ENCODE measurements at places on chromosomes 11 and 22.

DNA sequence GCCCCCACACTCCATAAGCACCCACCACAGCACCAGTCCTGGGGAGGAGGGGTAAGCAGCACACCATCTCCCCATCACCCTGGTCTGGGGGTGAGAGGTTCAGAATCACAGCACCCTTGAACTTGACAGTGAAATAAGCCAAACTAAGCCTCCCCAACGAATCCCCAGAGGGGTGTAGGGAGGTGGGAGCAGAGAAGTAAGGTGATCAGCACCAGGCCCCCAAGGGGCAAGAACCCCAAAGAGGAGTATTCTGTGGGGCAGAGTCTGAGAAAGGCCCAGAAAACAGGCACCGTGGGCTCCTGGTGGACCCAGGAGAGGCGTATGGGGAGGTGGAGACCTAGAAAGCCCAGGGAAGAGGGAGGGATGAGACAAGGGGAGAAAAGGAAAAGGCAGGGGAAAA, 30.9 kb downstream of the ARAP1 start:
- DNase-seq = no peak

DNA sequence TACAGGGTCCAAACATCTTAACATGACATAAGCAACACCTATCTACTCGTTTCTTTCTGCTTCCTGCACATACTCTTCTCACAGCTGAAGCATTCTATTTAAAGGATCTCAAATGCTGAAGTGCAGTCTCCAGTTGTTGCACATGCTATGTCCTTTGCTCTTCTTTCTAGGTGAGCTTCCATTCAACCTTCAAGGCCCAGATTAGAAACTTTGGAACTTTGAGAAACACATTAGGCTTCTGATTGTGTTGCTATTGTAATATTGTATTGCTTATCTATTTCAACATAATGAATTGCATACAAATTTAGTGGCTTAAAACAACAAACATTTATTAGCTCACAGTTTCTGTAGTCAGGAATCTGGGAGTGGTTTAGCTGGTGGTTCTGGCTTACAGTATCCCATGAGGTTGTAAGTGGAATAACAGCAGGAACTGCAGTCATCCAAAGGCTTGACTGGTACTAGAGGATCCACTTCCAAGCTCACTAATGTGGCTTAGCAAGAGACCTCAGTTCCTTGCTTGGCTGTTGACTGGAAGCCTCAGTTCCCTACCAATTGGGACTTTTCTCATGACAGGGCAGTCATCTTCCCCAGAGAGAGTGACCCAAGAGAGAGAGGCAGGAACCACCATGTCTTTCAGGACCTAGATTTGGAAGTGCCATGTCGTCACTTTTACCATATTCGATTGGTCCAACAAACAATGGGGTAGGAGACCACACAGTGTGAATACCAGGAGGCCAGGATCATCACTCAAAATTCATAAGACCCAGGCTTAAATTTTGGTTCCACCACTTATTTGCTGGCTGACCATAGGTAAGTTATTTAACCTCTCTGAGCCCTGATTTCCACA, 27.2 kb upstream of the RASSF10 start:
- DNase-seq = no peak

DNA sequence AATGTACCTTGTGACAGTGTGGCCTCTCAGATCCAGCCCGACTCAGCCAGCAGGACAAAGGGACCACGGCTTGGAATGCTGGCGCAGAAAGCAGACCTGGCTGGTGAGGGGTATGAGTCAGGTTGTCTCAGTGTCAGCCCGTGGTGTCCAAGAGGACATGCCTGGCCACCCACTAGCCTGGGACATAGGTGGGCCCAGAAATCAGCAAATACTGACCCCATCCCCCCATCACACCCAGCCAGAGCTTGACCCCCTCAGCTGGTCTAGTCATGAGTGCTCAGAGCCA, 4.5 kb downstream of the BANF1 start:
- DNase-seq = no peak

DNA sequence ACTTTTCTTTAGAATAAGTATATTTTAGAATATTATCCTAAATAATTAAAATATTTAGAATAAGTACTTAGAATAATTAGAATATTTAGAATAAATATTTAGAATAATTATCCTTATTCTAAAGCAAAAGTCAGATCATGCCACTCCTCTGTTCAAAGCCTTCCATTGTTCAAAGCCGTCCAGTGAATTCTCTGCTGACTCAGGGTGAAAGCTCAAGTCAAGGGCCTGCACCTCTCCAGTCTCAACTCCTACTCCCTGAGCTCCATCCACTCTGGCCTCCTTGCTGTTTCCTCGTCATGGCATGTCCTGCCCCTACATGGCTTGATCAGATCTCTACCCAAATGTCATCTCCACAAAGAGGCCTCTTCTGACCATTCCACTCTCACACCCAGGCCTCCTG, 30.0 kb downstream of the PLEKHA7 start:
- DNase-seq = no peak

DNA sequence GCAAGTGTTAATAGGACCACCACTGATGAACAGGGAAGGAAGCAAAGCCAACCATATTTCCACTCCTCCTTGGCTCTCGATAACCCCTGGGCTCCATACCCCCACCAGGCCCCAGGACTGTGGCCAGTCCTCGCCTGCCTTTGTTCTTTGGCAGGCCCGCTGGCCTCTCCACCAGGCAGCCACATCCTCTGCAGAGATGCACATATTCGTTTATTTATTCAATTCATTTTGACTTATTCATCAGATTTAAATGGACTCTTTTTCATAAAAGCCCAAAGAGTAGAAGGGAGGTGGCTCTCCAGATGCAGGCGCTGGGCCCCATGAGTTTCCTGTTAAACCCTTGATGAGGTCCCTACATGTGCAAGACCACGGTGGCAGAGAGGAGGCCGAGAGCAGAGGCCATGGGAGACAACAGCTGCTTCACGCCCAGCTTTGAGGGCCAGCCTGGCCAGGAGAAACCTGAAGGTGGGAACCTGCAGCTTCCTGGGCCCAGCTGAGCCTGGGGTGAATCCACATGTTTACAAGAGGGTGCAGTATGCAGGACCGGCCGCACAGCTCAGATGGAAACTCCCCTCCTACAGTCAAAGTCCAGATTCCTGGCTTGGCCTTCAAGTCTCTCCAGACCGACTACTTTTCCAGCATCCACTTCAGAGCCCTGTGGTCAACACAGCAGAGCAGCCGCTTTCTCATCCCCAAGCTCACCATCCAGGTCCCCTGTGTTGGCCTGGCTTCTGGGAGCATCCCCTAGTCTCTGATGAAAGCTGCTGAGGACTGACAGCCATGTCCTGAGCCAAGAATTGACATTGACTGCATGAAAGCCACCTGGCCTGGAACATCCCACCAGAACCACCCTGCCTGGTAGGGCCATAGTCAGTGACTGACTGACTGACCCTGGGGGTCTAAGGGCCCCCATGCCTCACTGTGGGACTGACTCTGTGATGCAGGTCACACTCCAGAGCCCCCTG, 39.7 kb upstream of the CCND1 start:
- no peak for DNase-seq

DNA sequence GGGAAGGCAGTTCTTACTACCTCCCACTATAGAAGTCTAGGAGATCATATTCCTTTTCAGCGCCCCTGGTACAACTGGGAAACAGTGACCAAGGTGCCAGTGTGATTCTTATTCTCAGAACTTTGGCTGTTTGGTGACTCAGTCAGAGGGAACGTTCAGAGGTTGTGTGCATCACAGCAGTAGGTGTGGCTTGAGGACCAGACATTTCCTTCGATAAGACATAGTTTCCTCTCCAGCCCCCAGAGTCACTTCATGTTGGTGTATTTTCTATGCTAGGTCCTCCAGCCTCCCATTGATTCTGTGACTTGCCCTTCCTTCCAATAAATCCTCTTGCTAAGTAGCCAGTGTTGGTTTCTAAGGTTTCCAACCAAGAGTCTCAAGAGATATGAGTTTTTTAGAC, 171.9 kb upstream of the MPPED2 start:
- DNase-seq = no peak

DNA sequence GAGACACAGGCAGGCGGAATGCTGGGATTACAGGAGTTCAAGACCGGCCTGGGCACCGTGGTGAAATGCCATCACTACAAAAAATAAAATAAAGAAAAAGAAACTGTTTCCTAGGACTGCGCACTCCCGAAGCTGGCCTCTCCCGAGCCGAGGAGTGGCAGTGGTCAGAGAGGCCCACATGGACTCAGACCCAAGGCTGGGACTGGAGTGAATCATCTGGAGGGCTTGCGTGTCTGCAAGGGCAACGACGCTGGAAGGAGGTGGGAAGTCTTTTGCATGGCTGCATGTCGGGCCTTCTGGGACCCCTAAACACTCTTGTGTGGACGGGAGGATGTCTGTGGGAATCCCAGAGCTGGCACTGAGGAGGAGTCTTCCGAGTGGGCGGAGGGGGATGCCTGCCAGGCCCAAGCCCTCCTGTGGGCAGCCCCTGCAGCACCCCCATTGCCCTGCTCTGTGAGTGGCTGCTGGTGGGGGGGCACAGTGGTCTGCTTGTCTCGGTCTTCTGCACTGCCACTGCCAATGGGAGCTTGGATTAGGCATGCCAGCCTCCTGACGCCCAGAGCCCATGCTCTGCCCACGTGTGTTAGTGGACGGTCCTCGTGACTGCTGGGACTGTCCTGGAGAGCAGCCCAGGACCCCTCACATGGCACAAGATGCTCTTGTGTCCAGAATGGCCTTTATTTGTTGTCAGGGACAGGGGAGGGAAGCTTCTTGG, 1.8 kb upstream of the AP2A2 start:
- no peak for DNase-seq

DNA sequence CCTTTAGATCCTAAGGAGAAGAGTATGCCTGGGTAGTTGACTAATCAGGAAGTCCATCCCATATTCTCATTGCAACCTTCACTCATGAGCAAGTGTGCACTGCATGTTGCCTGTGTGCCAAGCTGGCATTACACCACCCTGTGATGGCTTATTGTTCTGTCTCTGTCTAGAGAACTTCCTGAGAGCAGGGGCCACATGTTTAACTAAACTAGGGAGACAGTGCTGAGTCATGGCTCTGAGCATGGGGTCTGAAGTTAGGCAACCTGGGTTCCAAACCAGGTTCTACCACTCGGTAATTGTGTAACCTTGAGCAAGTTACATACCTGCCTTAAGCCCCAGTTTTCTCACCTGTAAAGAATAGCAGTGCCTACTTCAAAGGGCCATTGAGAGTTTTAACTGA, 39.6 kb downstream of the CSNK2A3 start:
- DNase-seq = no peak

- no peak for DNase-seq
Measured at GRCh38 chr11:1948389-1948788, 1.3 kb downstream of the MRPL23 start.

- DNase-seq = no peak
Measured at GRCh38 chr11:134409552-134410429, 2.3 kb downstream of the B3GAT1 start.

DNA sequence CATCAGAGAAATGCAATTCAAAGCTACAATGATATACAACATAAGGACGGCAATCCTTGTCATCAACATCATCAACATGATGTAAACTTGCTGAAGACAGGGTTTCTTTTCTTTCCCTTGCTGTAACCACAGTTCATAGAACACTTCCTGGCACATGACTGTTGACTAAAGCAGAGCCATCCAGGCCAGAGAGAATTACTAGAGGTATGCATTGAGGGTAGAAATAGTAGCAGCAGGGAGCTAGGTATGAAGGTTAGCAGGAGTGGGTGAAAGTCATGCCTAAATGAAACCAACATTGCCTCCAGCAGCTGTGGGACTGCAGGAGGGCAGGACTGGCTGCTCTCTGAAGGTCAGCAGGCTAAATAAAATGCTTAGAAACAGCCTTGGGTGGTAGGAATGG, 103.7 kb downstream of the LRRC32 start:
- DNase-seq = no peak

DNA sequence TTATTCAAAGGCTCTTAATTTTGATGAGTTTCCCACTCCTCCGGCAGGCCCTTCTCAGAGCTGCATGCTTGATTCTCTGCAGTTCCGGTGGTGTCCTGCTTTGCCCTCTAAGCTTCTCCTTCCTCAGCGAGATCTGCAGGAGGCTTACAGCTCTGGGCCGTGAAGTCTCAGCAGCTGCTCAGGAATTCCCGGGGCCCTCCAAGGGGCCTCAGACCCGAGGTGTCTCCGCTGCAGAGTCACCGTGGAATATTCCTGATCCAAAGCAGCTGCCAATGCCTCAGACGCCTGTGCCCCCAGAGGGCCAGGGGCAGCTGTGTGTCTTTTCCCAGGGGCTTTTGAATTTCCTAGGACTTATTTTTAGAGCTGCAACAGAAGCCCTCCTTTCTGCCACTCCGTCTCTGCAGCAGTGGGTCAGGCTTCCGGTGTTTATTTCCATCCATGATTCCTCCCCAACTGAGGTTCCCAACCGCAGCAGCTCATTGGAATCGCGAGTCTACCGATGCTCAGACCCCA, 37.2 kb downstream of the RPS6KA4 start:
- DNase-seq = no peak

GRCh38 chr11:126265811-126266210, 2.9 kb downstream of the SRPRA start:
- no peak for DNase-seq

DNA sequence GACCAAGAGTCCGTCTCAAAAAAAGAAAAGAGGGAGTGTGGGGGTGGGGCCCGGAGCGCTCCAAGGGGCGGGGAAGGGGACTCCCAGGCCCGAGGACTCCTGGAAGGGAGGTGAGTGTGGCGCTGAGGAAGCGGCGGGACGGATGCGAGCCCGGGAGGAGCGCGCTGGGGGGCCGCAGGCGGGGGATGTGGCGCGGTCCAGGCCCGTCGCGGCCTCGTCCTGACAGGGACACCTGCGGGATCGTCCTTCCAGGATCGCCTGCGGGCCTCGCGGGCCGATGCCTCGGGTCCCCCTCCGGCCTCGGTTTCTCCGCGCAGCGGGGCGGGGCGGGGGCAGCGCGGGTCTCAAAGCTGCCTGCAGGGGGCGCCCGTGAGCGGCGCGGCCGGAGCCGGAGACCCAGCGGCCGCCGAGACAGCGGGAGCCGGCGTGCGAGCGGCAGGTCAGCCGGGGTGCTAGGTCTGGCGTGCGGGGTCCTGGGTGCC, 3.8 kb upstream of the ADORA2A start:
- peak; percentile 60 for DNase-seq

- DNase-seq = no peak
Measured at GRCh38 chr11:68551223-68551622, 90.7 kb downstream of the PPP6R3 start.

- no peak for DNase-seq
Measured at GRCh38 chr22:44120314-44120704, 60.4 kb upstream of the PARVG start.

DNA sequence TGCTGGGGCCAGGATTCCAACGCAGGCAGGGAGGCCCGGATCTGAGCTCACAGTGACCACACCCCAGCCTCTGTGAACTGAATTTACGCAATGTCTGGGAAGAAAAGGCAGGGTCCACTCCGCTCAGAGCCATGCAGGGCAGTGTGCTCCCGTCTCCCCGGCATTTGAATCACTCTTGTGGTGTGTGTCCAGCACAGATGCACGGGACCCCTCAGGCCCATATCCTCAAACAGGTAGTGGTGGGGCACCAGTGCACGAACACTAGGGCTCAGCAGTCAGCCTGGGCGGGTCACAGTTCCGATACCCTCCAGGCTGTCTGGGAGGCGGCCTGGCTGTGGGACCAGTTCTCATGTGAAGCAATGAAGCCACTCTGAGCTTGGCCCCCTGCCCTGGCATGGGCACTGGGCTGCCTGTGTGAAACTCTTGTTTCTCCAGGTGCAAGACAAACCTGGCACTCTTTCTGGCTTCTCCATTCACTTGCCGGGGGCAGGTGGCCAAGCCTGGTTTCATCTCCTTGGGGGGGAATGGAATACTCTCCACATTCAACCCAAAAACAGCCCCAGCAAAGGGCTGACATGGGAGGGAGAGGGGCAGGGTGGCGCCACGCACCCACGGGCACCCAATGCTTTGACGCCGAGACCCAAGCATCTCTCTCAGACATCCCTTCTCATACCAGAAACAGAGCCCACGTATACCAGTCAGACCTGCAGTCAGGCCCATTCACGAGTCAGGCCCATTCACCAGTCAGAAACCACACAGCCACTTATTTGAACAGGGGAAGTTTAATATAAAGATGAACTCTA, 14.3 kb downstream of the DHCR7 start:
- DNase-seq = no peak

All from effector CD4-positive, alpha-beta T cell (primary cell).